ENCODE measurements at places on chromosomes 5 and 9. TPM values are rescaled to one million over a fixed set of nuclear protein-coding genes. Genes with fewer than 3 reads are reported as not detected.

- no peak for DNase-seq
Measured at GRCh38 chr5:181130832-181131496, at the start of gene OR2V1. Gene OR2V1, minus strand, starts transcription at chr5:181131169. Its CDS starts 5,865 bp downstream, at chr5:181125304.

- no peak for DNase-seq
Measured at GRCh38 chr9:98809311-98810101, 2.0 kb downstream of the GALNT12 start.

Gene DAPK1
- 67.4 TPM for total RNA-seq

DNA sequence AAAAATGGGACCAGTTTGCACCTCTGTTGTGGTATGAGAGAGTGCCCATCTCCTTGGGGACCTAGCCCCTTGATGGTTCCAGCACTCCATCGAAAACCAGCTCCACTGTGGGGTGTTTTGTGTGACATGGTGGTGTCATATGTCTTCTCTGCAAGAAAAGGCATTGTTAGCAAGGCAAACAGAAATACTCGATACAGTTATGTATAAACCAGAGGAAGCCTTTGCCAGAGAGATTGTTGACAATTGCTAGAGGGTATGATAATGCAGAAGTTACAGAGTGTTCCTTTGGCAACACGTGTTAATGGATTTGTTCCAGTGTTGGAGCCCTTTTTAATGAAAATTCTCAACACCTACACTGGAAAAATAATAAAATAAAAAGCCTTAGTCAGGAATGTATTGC is 270.4 kb upstream of the DMRT1 start:
- no peak for DNase-seq

Data from occipital lobe (tissue), 3 donors.